ENCODE measurements at places on chromosomes 3 and 15. TPM values are rescaled to one million over a fixed set of nuclear protein-coding genes. Genes with fewer than 3 reads are reported as not detected.
A peak's percentile ranks its signal among the peaks of the same experiment; 100 is the strongest.

SHF gene
- 43.2 TPM for total RNA-seq

CD80 gene
- not detected for total RNA-seq

SPINK8 gene
- total RNA-seq: not detected

SLC12A1 gene
- not detected for total RNA-seq

SLC6A11 gene
- total RNA-seq: not detected

DNA sequence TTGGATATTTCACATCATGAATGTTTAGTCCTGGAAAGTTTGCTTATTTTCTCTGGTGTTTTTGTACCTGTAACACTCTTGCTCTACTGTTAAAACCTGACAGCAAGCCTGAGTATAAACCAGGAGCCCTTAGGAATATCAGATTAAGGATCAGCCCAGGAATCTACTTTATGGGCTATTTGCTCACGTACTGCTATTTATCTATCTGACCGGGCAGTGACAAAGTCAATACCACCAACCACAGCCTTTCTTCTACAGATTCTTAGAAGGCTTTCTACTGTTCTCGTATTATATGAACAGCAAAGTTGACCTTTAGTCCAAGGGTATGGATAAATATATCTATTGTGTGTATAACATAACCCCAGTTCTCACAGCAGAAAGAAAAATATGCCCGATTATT lies 521.2 kb downstream of the RBMS3 start:
- no peak for DNase-seq
- no peaks in the 10 kb centered on the region for H3K36me3 ChIP-seq
- H3K27ac ChIP-seq: no peak overlapping the region
- H3K4me3 ChIP-seq: no peak overlapping the region
- H3K27me3 ChIP-seq: no peaks in the 10 kb centered on the region
- H3K4me1 ChIP-seq: no peaks in the 10 kb centered on the region

- H3K27ac ChIP-seq: peak overlapping the region; percentile 54
- H3K4me3 ChIP-seq: no peak overlapping the region
- H3K4me1 ChIP-seq: peaks cover 70% of the 10 kb centered on the region
- no peaks in the 10 kb centered on the region for H3K36me3 ChIP-seq
These were observed 161.0 kb upstream of the CGNL1 start for GRCh38 chr15:57215326-57215725.
